ENCODE measurements at places on chromosomes 4 and X.

DNA sequence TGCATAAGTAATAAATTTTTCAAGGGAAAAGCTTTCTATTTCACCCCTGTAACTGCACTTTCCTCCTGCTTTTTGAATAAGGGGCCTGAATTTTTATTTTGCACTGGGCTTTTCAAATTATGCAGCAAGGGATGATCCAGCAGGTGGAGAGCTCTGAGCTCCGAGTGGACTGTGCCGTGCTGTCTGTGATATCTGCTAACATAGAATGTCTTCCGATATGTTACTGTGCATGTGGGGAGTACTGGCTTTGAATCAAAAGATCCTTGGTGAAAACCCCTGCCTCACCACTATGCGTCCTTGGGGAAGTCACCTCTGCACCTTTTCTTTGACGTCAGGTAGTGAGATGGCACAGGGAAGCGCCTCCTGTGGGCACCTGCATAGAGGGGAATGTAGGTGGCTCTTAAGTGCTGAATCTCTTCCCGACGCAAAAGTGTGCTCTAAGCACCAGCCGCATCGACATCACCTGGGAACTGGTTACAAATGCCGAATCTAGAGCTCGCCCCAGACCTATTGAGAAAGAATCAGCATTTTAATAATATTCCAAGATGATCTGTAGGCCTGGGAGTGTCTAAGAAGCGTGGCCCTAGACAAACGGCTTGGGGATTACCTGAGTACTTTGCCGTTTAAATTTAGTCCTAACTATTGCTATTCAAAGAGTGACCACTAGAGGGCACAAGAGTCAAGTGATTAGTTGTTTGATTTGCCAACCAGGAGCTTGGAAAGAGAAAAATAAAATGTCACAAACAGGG lies 19.2 kb upstream of the WFS1 start:
- DNase-seq = peak; percentile 44

DNA sequence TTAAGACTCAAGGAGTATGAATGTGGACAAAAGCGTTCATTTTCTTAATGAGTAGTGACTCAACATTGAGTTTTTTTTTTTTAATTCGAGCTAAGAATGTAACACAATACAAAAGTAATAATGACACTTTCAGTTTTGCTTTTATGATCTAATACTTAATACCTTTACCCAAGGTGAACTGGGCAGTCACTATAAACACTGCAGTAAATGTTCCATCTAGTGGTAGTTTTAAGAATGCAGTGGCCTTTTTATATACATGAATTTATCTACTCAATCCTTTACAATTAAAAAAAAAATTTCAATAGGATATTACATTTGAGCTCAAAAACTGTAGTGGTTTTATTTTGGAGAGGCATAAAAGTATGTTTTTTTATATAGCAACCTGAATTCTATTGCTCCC lies 33.9 kb downstream of the PDK3 start:
- no peak for DNase-seq

DNA sequence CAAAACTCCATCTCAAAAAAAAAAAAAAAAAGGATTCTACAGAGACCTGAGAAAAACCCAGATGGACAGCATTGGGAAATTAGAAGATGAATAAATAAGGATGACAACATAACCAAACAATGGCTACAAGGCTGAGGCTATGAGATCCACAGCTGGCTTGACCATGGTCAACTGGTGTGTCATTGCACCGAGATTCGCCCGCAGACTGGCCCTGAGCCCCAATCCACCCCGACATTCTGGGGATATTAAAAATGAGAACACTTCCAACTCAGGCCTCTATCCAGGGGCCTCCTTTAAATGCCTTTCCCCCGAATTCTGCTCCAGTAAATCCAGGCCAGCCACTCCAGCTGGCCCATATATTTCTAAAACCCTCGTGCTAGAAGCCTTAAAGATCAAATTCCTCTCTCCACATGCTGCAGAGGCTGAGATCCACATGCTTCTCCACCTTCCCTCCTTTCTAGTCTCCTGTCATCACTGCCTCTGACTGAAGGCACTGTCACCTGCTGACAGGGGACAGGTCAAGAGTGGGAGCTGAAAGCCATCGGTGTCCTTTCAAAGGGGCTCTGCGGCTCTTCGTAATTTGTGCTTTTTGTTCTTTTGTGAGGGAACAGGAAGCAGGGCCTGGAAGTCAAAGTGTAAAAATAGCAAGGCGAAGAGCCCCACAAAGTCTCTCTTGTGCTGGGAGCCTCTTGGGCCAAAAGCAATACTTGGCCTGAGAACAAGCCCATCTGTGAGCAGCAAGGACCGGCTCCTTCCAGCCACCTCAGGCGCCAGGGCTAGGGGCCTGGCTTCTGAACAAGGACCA lies 203.7 kb downstream of the NSUN7 start:
- DNase-seq = peak; percentile 75

GRCh38 chrX:153398275-153398960 lies 2.7 kb downstream of the PNMA6E start:
- no peak for DNase-seq
